Activated CD4-positive, alpha-beta T cell treated with anti-CD3 and anti-CD28 coated beads for 36 hours (primary cell): ENCODE measurements at places on chromosomes 5 and 9. TPM values are rescaled to one million over a fixed set of nuclear protein-coding genes. Genes with fewer than 3 reads are reported as not detected.
A peak's percentile ranks its signal among the peaks of the same experiment; 100 is the strongest.

DNA sequence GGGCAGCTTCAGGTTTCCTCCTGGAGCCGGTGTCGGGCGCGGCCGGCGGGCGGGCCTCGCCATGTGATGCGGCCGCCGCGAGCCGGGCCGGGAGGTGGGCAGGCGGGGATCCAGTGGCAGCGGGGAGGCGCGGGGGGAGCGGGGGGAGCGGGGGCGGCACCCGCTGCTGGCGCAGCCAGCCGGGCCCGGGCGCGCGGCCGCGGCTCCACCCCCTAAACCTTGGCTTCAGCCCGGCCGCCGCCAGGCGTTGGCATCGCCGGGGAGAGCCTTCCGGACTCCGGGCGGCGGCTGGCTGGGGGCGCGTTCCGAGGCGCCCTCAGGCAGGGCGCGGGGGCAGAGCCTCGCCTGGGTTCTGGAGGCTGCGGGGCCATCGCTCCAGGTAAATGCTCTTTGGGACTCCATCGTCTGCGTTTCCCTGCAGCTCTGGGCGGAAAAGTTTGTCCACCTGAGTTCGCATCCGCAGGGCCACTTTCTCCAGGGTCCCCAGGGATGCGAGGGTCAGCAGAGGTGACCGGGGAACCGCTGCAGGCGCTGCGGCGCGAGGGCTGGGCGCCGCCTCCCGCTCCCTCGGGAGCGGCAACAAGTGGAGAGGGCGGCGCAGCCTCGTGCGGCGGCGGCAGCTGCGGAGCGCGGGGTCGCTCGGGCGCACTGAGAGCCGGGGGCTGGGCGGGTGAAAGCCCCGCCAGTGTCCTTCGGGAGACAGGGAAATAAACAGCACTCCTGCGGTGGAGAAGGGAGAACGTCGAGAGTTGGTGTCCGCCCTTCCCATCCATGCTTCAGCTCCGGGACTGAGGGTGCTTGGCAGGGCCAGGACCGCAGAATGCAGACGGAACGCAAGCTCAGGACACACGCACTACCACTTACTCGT lies at the start of gene ARHGEF28:
TSS of gene ARHGEF28 (plus strand) at position 253 of the 868 bp plus-strand sequence. CDS start 58,656 bp downstream, outside the sequence.
- DNase-seq: peak; percentile 45

DNA sequence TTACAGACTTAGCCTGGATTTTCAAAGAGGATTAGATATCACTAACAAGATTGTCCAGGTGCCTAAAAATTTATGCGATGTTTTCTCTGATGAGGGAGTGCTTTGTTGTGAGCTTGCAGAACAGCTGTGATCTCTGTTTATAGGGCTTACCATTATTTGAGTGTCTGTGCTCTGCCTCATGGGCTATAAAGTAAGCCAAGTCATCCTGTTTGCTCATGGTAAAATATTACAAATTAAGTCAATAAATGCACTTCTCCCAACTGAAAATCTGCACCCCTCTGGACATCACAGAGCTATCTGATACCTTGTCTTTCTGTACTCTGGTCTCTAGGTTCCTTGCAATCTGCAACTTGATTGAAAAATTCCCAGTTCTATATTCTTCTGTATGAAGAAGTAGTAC lies 293.4 kb upstream of the ACTBL2 start:
- no peak for DNase-seq

- DNase-seq: no peak
These were observed 135.2 kb downstream of the SMARCA2 start for GRCh38 chr9:2150338-2150737.

- DNase-seq: no peak
These were observed 54.7 kb downstream of the COL23A1 start for GRCh38 chr5:178535299-178536175.

- DNase-seq: no peak
These were observed 141.7 kb downstream of the SYK start for GRCh38 chr9:90943341-90943740.

GRCh38 chr5:35863159-35863558 lies 6.5 kb downstream of the IL7R start:
- peak; percentile 56 for DNase-seq

DNA sequence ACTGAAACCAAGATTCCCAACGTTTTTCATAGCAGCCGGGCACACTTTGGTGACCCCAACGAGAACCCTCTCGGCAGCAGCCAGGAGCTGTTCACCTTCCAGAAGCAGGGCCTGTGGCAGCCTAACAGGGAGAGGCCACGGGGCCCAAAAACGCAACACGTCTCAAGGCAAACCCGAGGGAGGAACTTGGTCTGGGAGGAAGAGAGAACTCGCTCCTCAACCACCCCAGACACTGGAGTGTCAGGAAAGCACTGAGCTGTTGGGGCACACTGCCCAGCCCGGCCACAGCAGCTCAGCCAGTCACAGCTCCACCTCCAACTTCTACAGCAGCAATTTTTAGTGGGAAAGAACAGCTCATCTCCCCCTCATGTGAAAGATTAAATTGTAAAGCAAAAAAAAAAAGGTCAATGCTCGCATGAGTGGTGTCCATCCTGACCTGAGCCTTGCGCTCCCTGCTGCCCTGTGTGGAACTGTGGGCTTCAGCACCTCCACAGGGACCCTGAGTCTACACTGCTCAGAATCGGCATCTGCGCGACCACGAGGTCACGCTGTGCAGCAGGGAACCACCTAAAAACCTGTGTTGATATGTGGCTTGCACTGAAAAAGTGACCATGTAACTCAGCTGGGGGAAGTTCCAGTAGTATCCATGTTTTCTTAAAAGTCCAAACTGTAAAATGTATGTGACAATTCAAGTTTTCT lies 55.0 kb downstream of the IPPK start:
- DNase-seq: no peak

- DNase-seq: no peak
These were observed 439.3 kb downstream of the DTWD2 start for GRCh38 chr5:118548761-118549720.

- DNase-seq: no peak
These were observed 44.5 kb upstream of the STK32A start for GRCh38 chr5:147190331-147190730.

DNA sequence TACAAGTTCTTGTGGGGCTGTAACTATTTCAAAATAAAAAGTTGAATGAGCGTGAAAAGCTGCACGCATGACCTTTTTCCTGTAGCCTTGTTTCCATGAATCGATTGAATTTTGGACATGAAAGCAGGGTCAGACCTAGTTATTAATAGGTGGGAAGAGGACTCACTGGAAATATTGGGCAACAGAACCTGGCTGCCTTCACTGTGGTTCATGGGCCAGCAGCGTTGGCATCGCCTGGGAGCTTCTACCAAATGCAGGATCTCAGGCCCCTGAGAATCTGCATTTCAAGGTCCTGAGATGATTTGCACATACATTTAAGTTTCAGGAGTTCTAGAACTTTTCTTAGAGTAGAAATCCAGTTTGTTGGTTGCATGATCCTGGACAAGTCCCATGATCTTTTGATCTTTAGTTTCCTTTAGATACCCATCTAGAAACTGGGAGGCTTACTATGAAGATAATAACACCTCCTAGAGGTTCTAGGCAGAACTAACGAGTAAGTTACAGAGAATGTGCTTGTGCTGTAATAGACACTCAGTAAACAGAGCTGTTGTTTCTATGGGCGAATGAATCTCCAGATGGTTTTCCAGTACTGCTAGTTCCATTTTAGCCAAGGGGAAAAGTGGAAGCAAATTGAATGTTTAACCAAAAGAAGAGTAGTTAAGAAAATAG lies 12.4 kb downstream of the ANKRD33B start:
- DNase-seq: no peak

DNA sequence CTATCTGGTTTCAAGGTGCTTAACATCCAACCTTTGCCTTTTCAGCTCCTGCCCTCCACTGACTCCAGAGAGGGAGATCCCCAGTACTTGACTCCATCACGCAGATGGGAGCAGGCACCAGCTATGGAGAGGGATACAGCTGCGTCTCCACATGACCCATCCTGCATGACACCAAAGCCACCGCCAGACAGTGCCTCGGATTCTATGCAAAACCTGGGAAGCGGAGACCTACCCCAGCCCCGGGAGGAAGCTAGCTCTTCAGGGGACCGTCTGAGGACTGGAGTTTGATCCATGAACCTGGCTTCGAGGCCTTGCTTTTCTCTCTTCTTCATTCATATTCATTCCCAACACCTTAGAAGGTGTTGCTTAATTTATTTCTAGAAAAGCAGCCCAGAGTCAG lies 24.8 kb downstream of the HRH2 start:
- no peak for DNase-seq

DNA sequence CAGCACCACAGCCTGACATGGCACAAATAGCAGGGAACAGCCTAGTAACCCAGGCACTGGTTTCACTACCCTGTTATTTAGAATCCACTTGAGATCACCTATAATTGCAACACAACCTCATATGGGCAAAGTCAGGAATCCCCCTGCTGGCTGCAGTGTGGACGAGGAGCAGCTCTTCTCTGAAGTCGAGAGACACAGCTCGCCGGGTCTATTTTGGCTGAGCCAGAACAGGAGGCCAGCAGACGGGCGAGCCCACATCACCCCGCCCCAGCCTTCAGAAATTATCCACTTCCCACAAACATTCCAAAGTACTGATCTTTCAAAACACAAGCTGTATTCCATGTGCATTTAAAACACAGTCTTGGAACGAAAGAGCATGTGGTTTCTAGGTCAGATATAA lies 179.0 kb downstream of the ROR2 start:
- no peak for DNase-seq

GRCh38 chr5:15008921-15009320 lies 137.3 kb upstream of the ANKH start:
- no peak for DNase-seq

DNA sequence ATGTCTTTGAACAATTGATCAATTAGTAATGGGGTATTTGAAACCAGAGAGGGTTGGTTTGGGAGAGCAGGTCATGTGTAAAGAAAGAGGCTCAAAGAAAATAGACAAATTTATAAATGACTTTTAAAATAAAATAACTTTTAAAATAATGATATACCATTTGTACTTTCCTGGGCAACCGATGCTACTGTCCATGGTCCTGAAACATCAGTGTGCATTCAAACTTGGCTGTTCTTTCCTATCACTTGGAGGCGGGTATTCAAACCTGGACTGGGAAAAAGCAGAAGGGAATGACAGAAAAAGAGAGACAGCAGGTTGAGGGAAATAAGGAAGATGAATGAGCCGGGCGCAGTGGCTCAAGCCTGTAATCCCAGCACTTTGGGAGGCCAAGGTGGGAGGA lies 1446.4 kb upstream of the WWC1 start:
- DNase-seq: peak; percentile 5

GRCh38 chr9:28120626-28121025 lies 547.3 kb upstream of the C9orf72 start:
- DNase-seq: no peak

DNA sequence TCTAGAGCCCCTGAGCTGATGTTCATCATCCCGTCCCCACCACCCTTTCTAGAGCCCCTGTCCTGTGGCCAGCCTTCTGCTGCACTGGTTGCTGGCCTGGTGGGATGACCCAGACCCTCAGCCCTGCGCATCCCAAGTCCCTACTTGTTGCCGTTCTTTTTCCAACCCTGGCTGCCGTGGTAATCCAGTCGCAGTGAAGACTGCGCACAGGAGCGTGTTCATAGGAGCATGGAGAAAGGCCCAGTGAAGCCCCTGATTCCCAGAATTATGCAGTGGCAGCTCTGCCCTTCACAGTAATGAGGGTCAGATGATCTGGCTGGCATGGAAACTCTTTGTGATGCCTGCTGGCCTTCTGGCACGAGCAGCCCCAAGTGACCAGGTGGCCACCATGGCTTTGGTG lies 183.3 kb downstream of the CACNA1B start:
- DNase-seq: no peak

DNA sequence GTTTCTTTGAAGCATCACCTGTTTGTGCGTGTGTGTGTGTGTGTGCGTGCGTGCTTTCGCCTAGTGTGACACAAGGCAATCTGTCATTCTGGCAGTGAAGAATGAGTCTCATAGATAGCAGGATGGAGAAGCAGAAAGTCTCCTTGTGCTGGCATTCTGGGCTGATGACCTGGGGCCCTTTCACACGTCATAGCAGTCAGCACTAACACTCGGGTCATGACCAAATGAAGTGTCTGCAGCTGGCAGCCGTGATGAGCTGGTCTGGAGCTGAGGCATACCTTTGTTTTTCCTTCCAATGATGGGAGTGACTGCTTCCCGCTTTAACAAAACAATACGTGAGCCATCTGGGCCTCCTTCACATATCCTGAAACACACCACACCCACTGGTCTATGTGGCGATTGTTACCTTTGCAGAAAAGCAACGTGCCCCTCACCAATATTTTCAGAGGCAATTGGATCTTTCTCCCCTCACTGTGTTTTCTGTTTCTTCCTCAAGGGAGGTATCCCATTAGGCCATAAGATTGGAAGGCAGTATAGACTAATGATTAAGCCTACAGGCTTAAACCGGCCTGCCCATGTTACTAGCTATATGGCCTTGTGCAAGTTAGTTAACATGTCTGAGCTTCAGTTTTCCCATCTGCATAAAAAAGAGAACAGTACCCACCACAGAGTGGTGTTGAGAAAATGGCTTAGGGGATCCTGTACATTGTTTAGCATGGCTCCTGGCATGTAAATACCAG lies 88.8 kb downstream of the SREK1 start:
- DNase-seq: peak; percentile 11

GRCh38 chr5:133205204-133205603 lies 153.4 kb downstream of the HSPA4 start:
- no peak for DNase-seq

GRCh38 chr9:93818827-93819472 lies 136.2 kb downstream of the BARX1 start:
- DNase-seq: no peak

- DNase-seq: peak; percentile 88
These were observed 7.4 kb downstream of the GALNT10 start for GRCh38 chr5:154197801-154198491.

DNA sequence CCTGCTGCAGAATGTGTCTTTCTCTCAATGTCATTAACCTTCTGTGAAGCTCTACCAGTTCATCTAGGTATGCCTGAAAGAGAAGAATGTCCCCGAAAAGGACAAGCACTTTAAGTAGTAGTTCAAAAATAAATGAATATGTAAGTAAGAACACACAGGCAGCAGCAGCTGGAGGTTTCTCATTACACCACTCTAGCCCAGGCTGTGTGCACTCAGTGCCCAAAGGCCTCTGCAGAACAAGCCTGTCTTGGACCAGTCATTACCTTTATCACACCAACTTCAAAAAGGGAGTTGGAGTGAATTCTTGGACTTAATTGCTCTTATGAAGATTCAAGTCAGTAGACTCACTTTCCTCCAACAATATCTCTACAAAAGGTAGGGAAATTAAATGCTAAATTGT lies 268.8 kb downstream of the MLLT3 start:
- no peak for DNase-seq

- no peak for DNase-seq
These were observed 24.9 kb downstream of the CDKN2A start for GRCh38 chr9:21969011-21969940.

- DNase-seq: no peak
These were observed 23.4 kb downstream of the WNK2 start for GRCh38 chr9:93207326-93207814.

Gene ALDH1B1
- 21.8 TPM for total RNA-seq

Gene C8G
- 0.77 TPM for total RNA-seq

Gene TRPM3
- total RNA-seq: not detected

Gene ANKRD34B
- total RNA-seq: 0.07 TPM

Gene ARSI
- not detected for total RNA-seq

Gene IGFBPL1
- 0.21 TPM for total RNA-seq

Gene APBA1
- total RNA-seq: 0.35 TPM

Gene SLC23A1
- total RNA-seq: 0.43 TPM

Gene GABRA6
- not detected for total RNA-seq

Gene TSSK1B
- total RNA-seq: not detected
